ENCODE measurements at places on chromosomes 7 and 10.

DNA sequence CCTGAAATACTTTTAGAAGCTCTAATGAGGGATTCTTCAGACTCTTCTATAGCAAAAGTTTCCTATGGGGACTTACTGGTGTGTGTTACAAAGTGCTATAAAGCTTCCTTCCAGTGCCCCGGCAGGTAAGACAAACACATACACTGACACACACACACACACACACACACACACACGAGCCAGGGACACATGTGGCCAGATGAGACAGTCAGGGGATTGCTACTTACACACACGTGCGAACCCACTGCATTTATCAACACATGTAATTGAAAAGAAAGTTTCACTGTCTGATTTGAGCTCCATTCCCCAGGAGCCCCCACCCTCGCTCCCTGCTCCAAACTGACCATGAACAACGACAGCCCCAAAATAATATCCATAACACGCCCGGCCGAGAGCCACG lies 119.8 kb downstream of the PRPF18 start:
- no peak for DNase-seq

DNA sequence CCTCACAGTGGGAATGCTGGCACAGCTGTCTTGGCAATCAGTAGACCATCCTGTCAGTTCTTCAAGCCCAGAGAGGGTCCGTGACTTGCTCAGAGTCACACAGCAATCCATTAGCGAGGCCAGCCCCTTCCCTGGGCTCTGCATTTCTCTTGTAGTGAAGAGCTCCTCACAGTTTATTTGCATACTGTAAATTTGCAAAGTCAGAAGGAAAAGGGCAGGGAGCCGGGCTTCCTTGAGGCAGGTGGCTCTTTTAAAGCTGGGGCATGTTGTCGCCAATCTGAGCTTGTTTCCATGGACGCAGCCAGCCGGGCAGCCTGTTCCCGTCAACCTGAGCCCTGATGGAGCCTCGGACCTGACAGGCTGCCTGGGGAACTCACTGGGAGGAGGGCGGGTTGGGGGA lies 123.4 kb downstream of the CUX1 start:
- no peak for DNase-seq

DNA sequence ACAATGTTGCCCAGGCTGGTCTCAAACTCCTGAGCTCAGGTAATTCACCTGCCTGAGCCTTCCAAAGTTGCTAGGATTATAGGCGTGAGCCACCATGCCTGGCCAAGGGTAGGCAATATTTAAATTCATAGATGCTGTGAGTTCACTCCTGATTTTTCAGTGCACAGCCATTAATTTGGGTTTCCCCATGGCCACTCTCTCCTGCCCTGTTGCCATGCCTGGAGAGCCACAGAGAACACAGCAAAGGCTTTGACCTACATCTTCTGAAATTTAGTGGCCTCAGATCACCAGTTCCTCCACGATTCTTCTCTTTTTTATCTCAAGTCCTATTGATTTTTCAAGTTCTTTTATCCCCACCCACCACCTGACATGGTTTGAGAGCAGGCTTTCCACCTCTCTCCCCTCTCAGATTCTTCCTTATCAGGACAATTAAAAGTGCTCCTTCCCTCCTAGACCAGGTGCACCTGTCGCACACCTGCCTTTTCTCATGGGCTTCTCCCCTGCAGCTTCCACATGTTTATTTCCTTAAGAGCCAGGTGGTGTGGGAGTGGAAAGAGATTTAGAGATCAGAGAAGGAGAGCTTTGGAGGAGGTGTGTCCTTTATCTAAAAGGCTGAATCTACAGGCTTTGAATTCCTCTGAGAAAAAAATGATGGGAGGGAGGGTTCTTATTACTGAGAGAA lies 123.8 kb downstream of the ADRA2A start:
- no peak for DNase-seq

- no peak for DNase-seq
Observed at GRCh38 chr10:88386821-88387773, 196.0 kb downstream of the RNLS start.

GRCh38 chr7:51850126-51850525 lies 533.5 kb upstream of the COBL start:
- no peak for DNase-seq

DNA sequence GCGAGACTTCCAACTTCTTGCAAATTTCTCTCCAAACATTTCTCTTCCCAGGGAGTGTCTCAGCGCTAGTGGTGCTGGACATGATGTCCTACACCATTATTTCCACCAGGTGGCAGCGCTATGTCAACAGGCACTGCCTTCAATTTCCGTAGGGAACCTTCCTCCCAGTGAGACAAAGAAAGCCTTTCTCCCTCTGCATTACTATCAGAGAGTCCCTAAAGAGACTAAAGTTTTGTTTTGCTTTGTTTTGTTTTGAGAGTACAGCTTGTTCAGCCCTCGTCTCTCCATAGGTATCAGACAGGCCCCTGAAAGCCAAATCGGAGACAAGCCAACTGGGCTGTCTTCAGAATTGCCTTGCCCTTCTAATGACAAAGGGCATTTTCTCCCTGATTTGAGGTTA lies 44.2 kb upstream of the GGCT start:
- DNase-seq, result no peak

DNA sequence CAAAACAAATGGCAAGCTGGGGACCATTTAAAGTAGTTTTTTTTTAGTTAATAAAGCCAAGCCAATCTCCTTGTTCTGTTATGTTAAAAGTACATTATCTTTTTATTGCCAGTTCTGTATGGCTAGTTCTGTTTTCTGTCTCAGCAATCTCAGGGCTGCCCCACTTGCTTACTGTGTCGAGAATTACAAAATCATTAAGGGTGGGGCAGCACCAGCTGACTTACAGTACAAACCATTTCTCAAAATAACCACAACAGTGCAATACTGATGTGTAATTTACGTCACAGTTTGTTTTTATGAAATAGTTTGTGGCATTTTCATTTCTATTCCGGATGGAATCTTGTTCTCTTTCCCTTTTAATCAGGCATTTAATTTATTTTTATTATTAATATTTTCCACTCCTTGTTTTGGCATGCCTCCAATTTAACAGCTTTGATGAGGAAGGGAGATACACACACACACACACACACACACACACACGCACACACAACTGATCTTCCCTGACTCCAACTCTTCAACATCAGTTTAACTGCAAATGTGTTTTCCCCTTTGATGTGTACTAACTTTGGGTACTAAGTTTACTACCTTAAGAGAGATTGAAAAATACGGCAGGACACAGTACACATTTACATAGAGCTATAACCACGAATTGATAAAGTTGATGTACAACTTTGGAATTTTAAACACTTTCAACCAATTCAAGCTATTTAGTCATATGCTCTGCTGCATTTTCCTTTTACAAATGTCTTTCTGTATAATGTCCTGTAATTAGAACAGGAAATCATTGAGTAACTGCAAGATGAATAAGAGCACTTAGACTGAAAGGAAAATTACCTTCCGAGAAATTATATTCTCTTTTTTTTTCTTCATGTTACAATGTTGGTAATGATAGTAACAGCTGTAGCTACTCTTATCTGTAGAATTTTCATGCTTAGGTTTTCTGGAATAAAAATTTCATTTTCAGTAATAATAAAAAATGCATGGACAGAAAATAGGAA lies 91.5 kb downstream of the ARID5B start:
- peak; percentile 17 for DNase-seq

- DNase-seq, result no peak
Observed at GRCh38 chr10:59877191-59877671, 29.1 kb downstream of the CCDC6 start.

DNA sequence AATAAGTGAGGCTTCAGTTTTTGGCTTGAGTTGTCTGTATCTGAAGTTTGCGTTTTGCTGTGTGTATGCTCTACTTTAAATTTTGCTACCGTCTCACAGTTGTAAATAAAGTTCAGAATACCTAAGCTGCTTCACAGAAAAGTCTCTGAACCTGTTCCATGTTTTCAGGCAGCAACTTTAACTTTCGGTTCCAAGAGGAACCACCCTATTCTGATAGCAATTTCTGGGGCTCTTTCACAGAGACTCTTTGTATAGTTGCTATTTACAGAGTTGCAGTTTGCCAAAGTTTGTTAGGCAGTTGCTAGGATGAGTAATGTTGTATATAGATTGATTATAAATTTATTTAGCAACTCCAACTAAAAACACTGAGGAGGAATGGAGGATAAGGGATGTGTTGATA lies 5.7 kb downstream of the FAM221A start:
- DNase-seq, result no peak
